ENCODE measurements at places on chromosomes 11 and 22.
A peak's percentile ranks its signal among the peaks of the same experiment; 100 is the strongest.

GRCh38 chr11:30568931-30569330, 17.2 kb downstream of the MPPED2 start:
- DNase-seq, result no peak

- no peak for DNase-seq
Observed at GRCh38 chr22:36744791-36745190, 31.1 kb downstream of the IFT27 start.

DNA sequence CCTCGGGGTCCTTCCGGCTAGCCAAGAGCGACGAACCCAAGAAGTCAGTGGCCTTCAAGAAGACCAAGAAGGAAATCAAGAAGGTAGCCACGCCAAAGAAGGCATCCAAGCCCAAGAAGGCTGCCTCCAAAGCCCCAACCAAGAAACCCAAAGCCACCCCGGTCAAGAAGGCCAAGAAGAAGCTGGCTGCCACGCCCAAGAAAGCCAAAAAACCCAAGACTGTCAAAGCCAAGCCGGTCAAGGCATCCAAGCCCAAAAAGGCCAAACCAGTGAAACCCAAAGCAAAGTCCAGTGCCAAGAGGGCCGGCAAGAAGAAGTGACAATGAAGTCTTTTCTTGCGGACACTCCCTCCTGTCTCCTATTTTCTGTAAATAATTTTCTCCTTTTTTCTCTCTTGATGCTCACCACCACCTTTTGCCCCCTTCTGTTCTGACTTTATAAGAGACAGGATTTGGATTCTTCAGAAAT, 1.9 kb upstream of the GCAT start:
- peak; percentile 65 for DNase-seq

DNA sequence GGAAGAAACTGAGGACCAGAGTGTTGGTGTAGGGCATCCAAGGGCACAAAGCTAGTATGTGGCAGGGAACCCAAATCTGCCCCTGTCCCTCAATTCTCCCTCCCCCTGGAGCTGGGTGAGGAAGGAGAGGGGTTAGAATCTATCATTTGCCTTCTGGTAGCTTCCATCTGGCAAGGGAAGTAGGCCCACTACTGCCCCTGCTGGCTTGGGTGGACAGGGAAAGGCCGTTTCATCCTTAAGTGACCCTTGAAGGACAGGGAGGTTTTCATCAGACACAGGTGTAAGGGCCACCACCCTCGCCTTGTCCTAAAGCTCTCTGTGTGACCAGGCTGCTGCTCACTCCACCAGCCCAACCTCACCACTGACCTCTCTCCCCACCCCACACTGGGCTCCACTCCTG, 22.1 kb downstream of the NECTIN1 start:
- DNase-seq, result no peak

Measured in erythroblast (primary cell).